ENCODE measurements at places on chromosomes 1 and 21.
A peak's percentile ranks its signal among the peaks of the same experiment; 100 is the strongest.

GRCh38 chr1:91879733-91880132, 6.2 kb downstream of the TGFBR3 start:
- DNase-seq, result no peak

DNA sequence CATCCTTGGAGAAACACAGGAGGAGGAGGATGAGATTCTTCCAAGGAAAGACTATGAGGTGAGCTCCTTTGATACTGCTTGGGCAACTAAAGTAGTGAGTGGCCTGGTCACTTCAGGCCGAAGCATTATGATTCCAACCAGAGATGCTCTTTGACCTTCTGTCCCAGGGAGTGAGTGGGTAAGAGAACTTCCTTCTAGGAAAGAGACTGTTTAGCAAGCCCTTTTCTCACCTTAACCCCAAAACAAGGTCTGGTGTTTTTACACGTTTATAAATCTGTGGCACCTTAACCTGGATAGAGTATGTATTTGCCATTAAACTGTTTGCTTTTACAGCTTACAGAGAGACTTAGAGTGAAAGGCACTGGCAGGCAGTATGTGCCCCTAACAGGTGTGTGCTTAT, 1.1 kb downstream of the CLCN6 start:
- no peak for DNase-seq

GRCh38 chr1:15574741-15575140, 10.1 kb downstream of the AGMAT start:
- DNase-seq, result no peak

DNA sequence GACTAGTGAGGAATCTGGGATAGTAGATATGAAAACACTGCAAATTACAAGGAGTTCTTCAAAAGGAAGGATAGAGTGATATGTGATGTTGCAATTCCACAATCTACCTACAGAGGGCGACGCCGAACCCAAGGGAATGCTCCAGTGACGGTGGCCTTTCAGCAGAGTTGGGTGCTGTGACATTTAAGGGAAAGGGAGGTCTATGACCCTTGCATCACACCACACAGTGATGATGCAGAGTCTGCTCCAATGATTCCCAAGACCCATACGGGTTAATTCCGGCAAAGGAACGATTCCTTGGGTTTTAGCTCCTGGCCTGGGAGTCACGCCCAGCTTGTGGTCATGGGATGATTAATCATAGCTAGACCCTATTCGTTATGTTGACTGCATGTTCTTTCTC, 123.0 kb upstream of the IGSF21 start:
- DNase-seq, result peak; percentile 21

- no peak for DNase-seq
Observed at GRCh38 chr1:159076438-159077119, at the start of gene AIM2. TSS of gene AIM2 (minus strand) at chr1:159076766. CDS start at chr1:159073499, 3,267 bp downstream.
